ENCODE measurements at places on chromosomes 5 and 9. TPM values are rescaled to one million over a fixed set of nuclear protein-coding genes. Genes with fewer than 3 reads are reported as not detected.
A peak's percentile ranks its signal among the peaks of the same experiment; 100 is the strongest.

- DNase-seq = no peak
Measured at GRCh38 chr5:120599576-120599975, 135.5 kb downstream of the PRR16 start.

DNA sequence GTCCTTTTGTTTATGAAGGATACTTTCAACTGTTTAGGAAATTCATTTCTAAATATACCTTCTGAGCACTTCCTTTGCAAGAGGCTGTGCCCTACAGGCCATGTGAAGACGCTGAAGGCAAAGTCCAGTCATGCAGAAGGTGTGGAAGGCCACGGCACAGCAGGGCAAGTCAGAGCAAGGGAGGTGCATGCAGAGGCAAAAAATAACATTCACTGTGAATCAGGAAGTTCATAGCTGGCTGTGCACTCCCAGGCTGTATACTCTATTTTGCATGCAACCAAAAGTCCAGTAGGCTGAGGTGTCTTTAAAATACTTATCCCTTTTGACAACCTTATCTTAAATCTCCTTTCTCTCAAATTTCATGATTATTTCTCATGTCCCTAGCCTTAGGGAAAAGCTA, 50.3 kb downstream of the GNAQ start:
- DNase-seq = no peak

DNA sequence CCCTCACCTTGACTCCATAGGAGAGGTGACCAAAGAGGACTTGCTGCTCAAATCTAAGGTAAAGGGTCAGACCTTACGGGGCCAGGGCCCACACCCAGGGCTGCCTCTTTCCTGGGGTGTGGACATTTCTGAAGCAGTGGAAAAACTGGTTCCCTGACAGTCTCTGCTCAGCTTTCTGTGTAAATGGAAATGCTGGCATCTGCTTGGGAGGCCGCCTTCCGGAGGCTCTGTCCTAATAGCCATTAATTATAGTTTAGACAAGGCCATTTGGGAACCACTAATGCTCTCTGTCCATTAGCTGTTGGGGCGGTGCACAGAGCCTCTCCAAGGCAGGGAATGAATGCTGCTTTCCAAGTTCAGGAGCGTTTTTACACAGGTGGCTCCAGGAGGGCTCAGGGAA, 17.3 kb downstream of the USP20 start:
- no peak for DNase-seq

GRCh38 chr5:80255431-80255810, 427 bp downstream of the SERINC5 start:
- DNase-seq = peak; percentile 54

GRCh38 chr9:99092643-99093491, 12.0 kb upstream of the TGFBR1 start:
- DNase-seq = no peak

- DNase-seq = no peak
Measured at GRCh38 chr5:133257977-133258376, 206.2 kb downstream of the HSPA4 start.

- no peak for DNase-seq
Measured at GRCh38 chr9:81182431-81182830, 506.9 kb downstream of the TLE1 start.

GRCh38 chr9:4131946-4132345, 167.9 kb downstream of the GLIS3 start:
- DNase-seq = no peak

- DNase-seq = no peak
Measured at GRCh38 chr9:18639911-18640310, 166.0 kb downstream of the ADAMTSL1 start.

DNA sequence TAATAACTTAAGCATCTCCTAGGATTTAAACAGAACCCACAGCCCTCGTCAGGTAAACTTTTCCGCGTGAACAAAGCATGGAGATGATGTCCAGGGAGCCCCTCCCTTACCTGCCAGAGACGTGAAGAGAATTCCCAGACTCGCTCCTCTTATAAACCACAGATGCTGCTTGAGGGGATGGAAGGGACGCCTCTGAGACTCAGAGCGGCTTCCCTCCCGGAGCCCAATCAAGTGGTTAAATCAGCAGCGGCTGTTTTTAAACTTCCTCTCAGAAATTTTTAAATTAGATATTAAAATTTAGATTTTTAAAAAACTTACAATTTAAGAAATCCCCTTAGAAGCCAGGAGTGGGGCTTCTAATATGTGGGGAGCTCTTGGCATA, 71.8 kb downstream of the RAPGEF1 start:
- no peak for DNase-seq

DNA sequence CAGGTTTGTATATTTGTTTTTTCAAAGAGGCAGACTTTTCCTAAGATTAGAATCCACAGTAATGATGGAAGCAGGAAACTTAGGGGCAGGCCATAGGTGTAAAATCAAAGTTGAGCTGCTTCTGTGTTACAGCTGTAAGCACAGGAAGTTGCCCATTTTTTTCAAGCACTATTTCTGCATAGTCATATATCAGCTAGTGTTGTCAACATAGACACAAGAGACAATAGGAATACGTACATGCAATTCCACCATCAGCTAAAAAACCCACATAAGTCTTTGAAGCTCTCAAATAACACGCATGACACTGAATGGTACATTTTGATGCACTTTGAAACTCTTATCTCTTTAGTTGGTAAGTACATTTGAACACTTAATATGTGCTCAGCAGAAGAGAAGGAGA, 20.2 kb upstream of the SMIM15 start:
- no peak for DNase-seq

DNA sequence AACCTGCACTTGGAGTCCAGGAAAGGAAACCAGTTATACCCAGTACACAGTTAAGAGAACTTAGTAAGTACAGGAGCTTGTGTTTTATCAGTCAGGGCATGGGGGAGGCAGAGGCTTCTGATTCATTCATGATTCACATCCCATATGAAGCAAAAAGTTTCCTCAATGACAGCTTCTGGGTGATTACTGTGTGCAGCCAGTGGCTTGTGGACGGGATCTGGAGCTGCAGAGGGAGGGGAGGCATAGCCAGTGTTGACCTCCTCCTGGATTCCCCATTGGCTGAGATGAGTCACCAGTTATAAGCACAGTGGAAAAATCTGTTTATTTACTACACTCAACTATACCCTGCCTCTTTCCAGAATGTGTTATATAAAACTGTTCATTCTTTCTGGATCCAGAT, 17.7 kb downstream of the IL31RA start:
- no peak for DNase-seq

DNA sequence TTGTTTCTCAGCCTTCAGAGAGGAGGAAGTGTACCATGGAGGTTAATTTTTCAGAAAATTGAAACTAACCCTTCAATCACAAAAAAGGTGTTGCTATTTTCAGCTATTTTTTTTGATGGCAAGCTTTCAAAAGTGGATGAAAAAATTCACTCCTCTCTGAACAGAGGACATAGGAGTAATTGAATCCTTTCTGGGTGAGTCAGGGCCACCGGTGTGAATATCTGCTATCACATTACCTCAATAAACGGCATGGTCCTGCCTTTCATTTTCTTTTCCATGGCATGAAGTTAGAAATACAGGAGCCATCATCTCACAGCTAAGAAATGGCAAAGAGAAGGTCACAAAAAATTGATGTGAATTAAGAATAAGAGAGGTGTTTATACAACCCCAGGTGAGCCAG, 90.2 kb upstream of the CCDC112 start:
- no peak for DNase-seq

GRCh38 chr9:16316456-16316855, 554.0 kb downstream of the BNC2 start:
- no peak for DNase-seq

The C5orf58 gene
- total RNA-seq = 3.0 TPM

The RAB3C gene
- total RNA-seq = 13.3 TPM

The LCP2 gene
- total RNA-seq = 0.37 TPM

The MLLT3 gene
- 10.0 TPM for total RNA-seq

The SAXO1 gene
- 0.02 TPM for total RNA-seq

The AGXT2 gene
- not detected for total RNA-seq

The FOXD4L4 gene
- 0.14 TPM for total RNA-seq

The WASHC1 gene
- total RNA-seq = 18.5 TPM

The ANKRD33B gene
- 5.9 TPM for total RNA-seq
